Sciatic nerve (tissue), 2 donors: ENCODE measurements at places on chromosomes 6 and 20. TPM values are rescaled to one million over a fixed set of nuclear protein-coding genes. Genes with fewer than 3 reads are reported as not detected.

ADGRF5 gene
- 23.8 TPM for total RNA-seq

ACTL10 gene
- total RNA-seq, result 0.71 TPM

DDR1 gene
- total RNA-seq, result 93.5 TPM

SIRPB1 gene
- 6.6 TPM for total RNA-seq

OPRL1 gene
- total RNA-seq, result 1.0 TPM

TRIM15 gene
- not detected for total RNA-seq

MOG gene
- total RNA-seq, result not detected

CYP24A1 gene
- not detected for total RNA-seq
